ENCODE measurements at places on chromosomes 2 and 18. TPM values are rescaled to one million over a fixed set of nuclear protein-coding genes. Genes with fewer than 3 reads are reported as not detected.

DNA sequence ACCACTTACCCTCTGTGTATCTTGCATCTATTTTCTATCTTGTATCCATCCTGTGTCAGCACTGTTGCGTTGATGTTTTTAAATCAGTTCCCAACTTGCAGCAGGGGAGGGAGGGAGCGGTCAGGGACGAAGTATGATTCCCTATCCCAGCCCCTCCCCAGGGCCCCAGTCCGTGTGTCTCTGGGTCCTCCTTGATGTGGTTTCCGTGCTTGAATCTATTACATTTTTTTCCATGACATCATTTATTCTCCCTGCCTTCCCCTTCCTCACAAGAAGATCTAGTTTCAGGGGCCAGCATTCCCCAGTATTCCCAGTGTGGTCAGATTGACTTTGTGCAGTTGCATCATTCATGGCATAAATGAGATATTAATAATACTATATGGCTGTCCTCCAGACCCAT is 479.3 kb downstream of the PTPRM start:
- no peak for DNase-seq

GRCh38 chr18:47750889-47751423 is 179.5 kb downstream of the SMAD2 start:
- DNase-seq, result peak; percentile 16

DNA sequence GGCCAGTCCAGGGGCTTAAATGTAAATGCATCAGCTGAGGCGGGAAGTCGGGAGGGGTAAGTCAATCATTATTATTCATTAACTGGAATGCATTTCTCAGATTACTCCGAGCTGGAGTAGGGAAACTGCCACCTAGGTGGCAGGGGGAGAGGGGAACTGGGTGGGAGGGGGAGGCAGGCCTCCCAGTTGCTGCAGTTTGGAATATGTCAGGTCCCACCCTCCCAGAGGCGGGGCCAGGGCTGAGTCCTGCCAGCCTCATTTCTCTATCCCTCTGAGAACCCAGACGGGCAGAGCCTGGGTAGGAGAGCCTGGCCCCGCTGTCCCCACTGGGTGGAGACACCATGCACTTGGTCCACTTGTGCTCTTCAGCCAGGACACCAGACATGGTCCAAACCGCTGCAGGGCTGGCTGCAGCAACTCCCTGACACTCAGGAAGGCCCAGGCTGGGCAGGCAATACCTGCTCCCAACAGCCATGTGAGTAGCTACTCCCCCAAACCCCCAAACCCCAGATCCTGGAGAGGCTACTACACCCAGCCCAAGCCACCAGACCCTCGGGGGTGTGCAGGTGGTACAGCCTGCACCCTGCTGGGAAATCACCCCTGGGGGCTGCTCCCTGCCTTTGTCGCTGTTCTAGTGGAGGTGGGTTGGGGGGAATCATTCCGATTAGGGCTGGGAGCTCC is at the start of gene GPBAR1:
TSS of gene GPBAR1 (plus strand) at position 274 of the 681 bp plus-strand sequence. CDS start 1,710 bp downstream, outside the sequence.
- peak; percentile 72 for DNase-seq

IL36RN gene
- total RNA-seq, result not detected

DNA sequence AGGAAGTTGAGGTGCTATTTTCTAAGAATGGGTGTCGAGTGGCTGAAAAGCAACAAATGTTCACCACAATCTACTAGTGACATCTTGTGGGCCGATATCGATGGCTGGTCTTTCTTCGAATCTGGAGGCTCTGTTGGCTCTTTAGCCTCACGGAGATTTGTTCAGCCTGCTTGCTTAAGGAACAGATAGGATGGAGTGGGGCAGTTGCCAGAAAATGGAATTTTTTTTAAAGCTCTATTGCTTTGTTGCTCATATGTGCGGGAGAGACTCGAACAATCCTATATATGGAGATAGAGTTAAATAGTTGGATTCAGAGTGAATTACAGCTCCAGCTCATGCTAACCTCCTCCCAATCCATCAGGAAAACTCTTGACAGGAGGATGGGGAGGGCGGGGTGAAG is 70.9 kb upstream of the LYPD6B start:
- DNase-seq, result no peak

DNA sequence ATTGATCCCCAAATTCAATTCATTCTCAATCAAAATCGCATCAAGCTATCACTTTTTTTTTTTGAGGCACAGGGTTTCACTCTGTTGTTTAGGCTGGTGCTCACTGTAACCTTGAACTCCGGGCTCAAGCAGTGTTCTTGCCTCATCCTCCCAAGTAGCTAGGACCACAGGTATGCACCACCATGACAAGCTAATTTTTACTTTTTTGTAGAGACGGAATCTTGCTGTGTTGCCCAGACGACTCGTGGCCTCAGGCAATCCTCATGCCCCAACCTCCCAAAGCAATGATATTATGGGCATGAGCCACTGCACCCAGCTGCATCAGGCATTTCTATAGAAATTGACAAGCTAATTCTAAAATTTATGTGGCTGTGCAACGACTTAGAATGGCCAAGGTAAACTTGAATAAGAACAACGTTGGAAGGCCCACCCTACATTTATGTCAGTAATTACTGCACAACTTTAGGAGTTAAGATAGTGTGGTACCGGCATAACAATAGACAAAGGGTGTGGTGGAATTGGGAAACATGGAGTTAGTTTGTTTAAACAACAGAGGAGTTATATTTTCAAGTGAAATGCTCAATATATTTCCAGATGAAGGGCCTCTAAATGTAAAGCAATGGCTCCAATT is 78.2 kb downstream of the NPAS2 start:
- DNase-seq, result no peak

DNA sequence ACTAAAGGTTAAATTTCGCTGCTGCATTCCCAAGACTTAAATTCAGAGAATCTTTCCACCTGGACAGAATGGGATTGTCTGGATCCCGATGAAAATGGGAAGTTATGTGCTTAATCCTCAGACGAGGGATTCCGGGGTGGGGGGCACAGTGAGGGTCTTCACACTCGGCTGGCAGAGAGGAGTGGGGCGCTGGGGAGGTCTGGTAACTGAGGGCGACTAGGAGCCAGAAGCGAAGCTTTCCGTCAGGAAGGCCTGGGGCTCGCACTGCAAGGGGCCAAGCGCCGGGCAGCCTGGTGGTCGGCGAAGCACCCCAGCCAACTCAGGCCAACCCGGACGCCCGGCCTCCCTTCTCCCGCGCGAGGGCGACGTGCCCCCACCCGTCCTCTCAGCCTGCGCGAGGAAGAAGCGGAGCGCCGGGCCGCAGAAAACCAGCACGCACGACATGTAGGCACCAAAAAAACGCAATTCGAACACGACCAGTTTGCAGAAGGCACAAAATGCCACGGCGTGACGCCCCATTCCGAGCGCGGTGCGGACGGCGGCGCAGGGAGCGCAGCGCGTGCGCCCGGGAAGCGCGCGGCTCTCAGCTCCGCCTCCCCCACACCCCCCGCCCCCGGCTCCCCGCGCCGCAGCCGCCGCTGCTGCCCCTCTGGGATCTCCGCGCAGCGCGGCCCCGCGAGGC is 188.1 kb downstream of the ZEB2 start:
- no peak for DNase-seq

DNA sequence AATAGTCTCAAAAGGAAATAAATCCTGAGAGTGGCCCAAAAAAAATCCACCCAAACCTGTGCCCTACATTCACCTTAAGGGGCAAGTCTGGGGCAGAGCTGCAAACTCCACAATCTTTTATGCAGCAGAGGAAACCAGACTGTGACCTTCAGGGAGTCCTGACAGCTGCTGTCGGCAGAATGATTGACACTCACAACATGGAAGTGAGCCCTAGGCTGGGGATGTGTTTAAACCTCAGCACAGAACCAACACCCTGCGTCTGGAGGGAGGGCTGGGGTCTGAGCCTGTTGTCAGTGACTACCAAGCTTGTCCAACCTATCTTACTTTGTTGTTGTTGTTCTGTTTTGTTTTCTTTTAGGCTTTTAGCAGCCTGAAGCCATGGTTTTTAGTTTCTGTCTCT is 39.6 kb downstream of the CRACDL start:
- no peak for DNase-seq

GRCh38 chr2:217484046-217484445 is 518.7 kb downstream of the TNS1 start:
- no peak for DNase-seq

DNA sequence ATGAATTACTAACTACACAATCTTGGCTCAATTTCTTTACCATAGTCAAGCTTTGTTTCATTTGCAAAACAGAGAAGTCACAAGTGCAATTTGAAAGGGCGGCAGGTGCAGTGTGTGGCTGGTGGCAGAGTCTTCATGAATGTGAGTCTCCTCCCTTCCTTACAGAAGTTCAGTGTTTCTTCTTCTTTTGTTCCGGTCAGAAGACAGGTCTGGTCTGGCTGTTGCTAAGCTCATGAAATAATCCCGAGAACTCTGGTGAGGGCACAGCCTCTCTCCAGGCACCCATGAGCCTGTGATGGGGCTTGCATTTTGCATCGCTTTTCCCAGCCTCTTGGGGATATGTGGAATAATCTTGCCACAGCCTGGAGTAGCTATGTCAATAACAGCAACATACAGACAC is 824.8 kb upstream of the SALL3 start:
- DNase-seq, result no peak

DNA sequence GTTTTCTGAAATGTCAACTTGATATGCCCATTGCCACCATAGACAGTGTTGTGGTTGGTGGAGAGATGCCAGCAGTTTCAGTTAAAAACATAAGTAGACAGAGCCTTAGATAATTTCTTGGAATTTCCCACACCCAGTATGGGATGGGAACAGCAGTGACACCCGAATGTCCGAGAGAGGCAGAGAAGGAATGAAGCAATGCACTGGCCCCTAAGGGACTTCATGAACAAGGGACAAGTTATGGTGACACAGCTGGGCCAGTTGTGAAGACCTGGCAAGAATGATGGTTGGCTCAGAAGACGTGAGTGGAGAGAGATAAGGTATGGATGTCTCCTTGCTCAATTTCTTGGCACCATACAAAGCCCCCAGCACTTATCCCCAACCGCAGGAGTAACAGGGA is 165.2 kb upstream of the APCDD1 start:
- no peak for DNase-seq

GRCh38 chr2:219253753-219254589 is at the start of gene TUBA4A:
Gene TUBA4A, minus strand, starts transcription at chr2:219253918. Its CDS starts 60 bp downstream, at chr2:219253858.
- DNase-seq, result peak; percentile 94

- DNase-seq, result peak; percentile 19
Measured at GRCh38 chr18:58455314-58456188, 173.3 kb downstream of the ALPK2 start.

DNA sequence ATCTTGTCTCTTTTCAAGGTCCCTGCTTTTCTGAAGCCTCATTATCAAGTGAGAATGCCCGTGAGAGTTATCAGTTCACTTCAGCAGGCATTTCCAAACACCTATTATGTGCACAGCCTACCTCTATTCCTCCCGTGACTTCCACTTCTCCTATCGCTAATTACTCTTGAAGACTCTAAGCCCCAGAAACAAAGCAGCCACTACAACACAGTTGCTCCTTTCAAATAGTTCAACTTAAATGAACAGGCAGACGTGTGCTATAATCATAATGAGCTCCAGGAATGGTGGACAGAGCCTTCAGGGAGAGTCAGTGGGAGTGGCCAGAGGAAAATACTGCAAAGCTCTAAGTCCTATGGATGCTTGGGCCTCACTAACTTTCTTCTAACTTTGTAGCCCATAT is 159.0 kb downstream of the RDH14 start:
- DNase-seq, result no peak

GRCh38 chr18:6638447-6638846 is 91.1 kb upstream of the ARHGAP28 start:
- no peak for DNase-seq

- DNase-seq, result no peak
Measured at GRCh38 chr2:177264209-177264692, 276 bp downstream of the NFE2L2 start.

DNA sequence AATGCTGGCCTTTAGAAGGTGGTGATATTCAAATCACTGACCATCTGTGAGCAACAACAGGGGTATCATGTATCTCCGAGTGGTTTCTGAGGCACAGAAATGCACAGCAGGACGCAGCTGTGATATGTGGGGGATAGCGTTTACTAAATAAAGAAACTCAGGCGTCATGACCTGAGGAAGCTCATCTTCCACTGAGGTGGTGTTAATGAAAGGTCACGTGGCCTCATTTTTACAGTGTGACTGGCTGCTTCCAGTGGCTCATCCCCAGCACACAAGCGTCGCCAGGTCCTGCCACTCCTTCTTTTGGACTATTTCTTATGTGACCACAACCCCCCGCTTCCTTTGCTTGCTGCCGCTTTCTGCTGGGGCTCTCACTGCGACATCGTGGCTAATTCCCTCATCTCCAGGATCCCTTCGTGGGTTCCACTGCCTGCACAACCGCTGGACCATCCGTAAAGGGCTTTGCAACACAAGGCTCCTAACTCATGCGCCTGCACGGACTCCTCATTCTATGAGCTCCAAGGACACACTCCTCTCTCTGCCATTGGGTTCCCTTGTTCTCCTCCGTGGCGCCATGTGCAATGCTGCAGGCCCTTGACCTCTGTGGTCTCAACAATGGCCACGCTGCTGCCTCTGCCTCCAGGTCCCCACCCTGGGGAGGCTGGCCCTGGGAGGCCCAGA is 109.3 kb downstream of the MBP start:
- DNase-seq, result no peak

OST4 gene
- 134 TPM for total RNA-seq

DNA sequence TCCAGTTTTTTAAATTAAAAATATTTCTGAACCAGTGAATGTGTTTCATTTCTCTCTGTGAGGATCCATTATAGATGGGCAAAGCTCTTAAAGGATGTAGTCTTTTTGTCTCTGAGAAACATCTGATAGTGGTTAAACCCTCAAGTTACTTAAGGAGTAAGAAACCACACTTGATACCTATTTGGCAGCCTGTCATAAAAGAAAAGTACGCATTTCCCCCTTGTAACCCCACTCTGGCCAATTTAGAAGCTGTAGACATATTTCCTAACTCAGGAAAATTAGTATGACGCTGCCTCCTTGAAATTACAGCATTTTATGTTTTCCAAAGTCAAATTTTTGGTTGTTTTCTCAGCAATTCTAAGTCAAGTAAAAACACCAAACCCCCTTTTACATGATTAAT is 2.0 kb downstream of the STAT4 start:
- DNase-seq, result no peak

RTP5 gene
- total RNA-seq, result not detected

GRCh38 chr2:241179899-241180298 is 8.6 kb upstream of the ANO7 start:
- DNase-seq, result no peak

DNA sequence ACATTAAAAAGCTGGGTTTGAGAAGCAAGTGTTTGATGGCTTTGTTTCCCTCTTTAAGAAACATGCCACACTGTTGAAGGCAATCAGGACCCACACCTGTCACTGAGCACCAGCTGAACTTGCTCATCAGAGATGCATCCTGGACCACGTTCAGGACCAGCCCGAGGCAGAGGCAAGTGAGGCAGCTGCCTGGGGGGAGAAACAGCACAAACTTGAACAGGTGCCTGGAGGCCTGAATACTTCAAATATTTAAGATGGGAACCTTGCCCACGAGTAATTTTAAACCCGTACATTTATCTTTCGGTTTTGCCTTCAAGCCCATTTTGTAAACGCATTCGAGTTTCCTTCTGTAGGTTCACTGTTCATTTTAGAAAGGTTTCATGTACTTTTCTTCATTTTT is 421.3 kb downstream of the NYAP2 start:
- DNase-seq, result no peak

- no peak for DNase-seq
Measured at GRCh38 chr2:241885291-241885945, 15.9 kb downstream of the RTP5 start.

YPEL5 gene
- 71.6 TPM for total RNA-seq

GRCh38 chr2:71451705-71452104 is 1.7 kb upstream of the DYSF start:
- DNase-seq, result no peak

GRCh38 chr2:231263118-231263831 is 64.8 kb downstream of the ARMC9 start:
- no peak for DNase-seq

LRRTM4 gene
- total RNA-seq, result 2.2 TPM

TFCP2L1 gene
- 62.4 TPM for total RNA-seq

KCNG3 gene
- 1.5 TPM for total RNA-seq

GRCh38 chr2:186592137-186592875 is 2.5 kb downstream of the ITGAV start:
- no peak for DNase-seq

Data from stomach (tissue), 19 donors.